SK-MEL-5 (cell line): ENCODE measurements at places on chromosomes 1 and 21.

DNA sequence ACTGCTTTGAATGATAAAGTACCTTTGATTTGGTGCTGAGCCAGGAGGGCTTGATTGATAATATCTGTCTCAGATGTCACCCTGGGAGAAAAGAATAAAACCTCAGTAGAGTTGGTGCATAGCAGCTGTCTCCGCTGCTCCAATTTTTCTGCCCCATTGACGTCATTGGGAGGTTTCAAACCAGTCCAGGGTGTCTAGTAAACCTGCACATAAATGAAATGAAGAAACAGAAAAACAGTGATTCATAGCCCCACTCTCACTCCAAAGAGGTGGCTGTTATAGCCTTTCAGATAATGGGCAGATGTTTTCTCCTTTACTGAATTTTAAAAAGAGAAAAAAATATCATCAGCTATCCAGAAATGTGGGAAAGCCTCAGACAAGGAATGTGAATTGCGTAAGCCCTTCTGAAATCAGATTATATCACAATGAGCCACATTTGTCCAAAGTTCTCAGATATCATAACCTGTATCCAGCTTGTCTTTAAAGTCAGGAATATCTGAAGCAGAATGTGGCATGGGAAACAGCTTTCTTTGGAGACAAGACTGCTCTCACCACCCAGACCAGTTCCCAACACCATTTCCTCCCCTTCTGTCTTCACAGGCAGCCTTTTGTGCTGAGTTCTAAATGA is 351.3 kb upstream of the SGIP1 start:
- DNase-seq: peak; percentile 95

DNA sequence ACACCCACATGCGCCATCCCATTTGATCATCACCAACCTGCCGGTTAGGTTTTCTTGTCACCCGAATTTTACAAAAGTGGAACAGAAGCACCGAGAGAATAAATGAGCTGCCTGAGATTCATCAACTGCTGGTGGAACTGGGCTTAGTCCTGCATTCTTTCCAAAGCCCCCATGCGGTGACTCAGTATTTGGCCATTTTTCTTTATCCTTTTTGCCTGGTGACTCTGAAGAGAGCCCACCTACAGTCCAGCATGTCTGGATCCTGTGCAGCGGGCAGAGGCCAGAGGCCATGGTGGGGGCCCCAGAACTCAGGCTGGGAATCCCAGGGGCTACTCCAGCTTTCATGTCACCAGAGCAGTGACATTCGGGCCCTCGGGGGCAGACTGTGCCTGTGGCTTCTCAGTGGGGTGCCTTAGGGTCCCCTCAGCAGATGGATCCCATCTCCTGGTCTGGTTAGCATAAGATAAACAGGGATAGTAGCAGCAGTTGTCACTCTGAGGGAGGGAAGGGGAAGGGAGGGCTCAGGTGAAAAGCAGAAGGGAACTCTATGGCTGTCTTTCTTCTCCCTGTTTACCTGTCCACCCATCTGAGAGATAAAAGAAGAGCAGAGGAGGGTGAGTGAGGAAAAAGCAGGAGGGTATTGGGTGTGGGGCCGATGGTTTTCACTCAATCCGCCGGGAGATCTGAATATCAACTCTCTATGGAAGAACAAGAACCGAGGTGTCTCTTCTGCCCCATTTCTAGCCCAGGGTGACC is 63.2 kb downstream of the KIF26B start:
- DNase-seq: no peak

- DNase-seq: peak; percentile 78
Observed at GRCh38 chr1:107965110-107965991, at the start of gene VAV3. Gene VAV3, minus strand, starts transcription at chr1:107965180. Its CDS starts 311 bp downstream, at chr1:107964869.

DNA sequence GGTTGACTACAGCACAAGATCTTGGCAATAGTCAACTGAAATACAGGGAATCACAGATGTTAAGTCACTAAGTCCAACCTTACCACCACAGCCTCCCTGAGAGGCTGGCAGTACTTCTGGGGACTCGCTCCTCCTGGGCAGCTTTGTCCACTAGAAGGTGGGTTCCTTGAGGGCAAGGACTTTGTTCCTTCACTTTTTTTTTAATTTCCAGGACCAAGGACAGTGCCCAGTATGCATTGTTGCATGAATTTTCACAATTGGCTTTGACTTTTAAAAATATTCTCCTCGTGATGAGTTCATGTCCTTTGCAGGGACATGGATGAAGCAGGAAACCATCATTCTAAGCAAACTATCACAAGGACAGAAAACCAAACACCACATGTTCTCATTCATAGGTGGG is 96.7 kb upstream of the IGSF21 start:
- no peak for DNase-seq

DNA sequence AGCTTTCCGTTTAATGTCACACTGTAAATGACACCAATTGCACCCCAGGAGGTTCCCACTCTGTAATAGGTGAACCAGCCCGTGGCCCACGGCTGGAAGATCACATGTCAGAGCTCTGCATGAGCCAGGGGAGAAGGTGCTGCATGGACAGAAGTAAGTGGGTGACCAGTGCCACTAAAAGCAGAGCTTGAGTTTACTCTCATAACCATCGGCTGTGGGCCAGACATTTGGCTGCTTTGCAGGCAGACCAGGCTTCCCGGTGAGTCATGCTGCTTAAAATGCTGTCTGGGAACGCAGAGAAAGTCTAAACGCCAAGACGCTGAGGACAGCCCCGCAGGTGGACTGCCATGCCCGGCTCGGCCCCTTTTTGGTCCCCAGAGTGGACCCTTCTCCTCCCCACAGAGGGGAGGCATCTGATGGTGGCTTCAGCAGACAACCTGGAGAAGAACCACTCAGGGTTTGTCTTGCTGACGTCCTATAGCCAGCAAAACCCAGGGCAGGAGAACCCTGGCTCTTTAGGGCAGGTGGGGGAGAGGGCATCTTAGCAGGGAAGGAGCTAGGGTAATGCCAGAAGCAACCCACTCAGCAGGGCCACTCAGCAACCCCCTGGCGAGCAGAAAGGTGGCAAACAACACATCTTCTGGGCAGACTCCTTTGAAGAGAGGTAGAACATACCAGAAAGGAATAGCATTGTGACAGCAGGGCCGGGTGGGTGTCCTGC is 7.3 kb downstream of the KIAA2013 start:
- DNase-seq: no peak

GRCh38 chr1:67893126-67893495 is 59.8 kb upstream of the GNG12 start:
- no peak for DNase-seq
